ENCODE measurements at places on chromosomes 11 and 22.

- no peak for DNase-seq
Observed at GRCh38 chr22:34036931-34037330, 116.7 kb upstream of the LARGE1 start.

GRCh38 chr22:35559354-35560005 lies 18.8 kb downstream of the RASD2 start:
- DNase-seq, result no peak

- DNase-seq, result no peak
Observed at GRCh38 chr11:119673052-119673758, 55.8 kb downstream of the NECTIN1 start.

DNA sequence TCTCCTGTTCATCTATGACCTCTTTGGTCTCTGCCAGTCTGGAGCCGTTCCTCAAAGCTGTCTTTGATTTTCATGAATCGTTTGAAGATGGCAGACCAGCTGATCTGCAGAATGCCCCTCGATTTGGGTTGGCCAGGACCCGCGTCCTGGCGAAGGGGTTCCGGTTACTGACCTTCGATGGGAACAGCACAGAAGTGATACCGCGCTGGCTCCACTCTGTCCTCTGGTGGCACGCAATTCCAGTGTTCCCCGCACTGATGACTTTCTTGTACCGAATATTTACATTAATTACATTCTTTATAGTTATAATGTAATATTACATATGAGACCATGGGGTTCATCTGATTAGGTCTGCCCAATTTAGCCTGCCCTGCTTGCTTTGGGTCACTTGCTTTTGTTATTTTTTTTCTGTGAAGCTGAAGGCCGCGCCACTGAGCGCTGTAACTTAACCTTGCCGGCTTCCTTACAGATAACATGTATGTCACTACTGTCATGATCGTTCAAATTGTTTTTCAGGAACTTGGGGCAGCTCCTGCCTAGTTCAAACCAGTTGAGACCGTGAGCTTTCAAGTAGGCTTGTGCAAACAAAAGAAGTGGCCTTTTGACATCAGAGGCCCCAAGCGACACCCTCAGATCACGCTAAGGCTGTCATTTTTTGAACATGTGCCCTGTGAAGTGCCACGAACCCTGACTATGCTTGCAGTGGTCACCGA lies 4.1 kb upstream of the USP18 start:
- DNase-seq, result no peak

GRCh38 chr22:35630387-35630793 lies 13.3 kb upstream of the MB start:
- no peak for DNase-seq

DNA sequence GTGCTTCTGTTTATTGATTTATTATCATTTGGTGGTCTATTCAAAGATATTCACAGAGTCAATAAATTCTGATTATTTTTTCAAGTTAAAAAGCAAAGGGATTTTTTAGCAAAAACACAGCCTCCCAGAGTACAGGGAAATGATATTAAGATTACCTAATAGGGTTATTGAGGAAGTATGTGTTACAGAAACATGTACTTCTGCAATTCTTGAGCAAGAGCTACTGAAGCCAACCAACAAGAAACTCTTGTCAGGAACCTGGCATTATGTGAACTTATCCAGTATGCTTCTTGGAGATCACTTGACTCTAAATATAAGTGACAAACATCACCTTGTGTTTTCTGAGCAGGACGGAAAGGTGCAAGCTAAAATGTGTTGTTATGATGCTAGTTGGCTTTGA lies 42.0 kb upstream of the CARD18 start:
- DNase-seq, result no peak

- DNase-seq, result no peak
Observed at GRCh38 chr22:19174106-19175025, 4.2 kb downstream of the SLC25A1 start.
